DND-41 (cell line): ENCODE measurements at places on chromosomes 2 and 18.

- no peak for DNase-seq
These were observed 121.8 kb downstream of the CDC42EP3 start for GRCh38 chr2:37549598-37549997.

DNA sequence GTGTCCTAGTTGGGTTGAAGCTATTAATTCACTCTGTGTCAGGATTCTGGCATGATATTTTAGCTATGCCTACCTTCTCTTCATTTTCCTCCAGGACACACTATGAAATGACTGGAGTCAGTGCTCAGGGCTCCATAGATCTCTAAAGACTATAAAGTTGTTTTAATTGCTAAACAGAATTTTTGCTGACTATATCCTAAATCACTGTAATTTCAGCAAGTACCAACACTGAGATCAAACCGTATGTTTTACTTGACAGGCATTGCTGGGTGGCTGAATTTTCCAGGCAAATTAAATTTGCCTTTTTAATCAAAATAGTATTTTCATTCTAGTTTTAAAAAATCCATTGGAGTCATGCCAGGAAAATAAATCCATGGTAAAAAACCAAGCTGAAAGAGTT is 138.1 kb downstream of the LRP1B start:
- DNase-seq: no peak

GRCh38 chr2:196370381-196370780 is 199.0 kb upstream of the STK17B start:
- peak; percentile 19 for DNase-seq

GRCh38 chr2:55363636-55364035 is 56.0 kb downstream of the CCDC88A start:
- DNase-seq: no peak

DNA sequence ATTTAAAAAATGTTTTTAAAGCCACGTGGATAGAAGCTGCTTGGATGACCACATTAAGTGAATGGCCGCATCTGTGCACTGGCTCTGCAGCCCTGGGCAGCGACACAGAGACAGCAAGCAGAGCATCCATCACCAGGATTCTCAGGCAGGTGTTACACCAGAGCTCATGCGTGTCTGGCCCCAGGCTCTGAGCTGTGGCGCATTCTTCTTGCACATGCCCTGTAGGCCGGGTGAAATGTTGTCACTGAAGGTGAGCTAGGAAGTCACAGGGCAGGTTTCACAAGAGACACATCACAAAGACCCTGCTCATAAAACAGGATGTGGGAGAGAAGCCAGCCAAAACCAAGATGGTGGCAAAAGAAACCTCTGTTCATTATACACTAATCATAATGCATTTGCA is 8.4 kb upstream of the PXDN start:
- DNase-seq: no peak

- no peak for DNase-seq
These were observed 32.2 kb downstream of the RTP5 start for GRCh38 chr2:241901500-241902351.

- no peak for DNase-seq
These were observed 35.1 kb upstream of the CYRIA start for GRCh38 chr2:16700551-16701259.

DNA sequence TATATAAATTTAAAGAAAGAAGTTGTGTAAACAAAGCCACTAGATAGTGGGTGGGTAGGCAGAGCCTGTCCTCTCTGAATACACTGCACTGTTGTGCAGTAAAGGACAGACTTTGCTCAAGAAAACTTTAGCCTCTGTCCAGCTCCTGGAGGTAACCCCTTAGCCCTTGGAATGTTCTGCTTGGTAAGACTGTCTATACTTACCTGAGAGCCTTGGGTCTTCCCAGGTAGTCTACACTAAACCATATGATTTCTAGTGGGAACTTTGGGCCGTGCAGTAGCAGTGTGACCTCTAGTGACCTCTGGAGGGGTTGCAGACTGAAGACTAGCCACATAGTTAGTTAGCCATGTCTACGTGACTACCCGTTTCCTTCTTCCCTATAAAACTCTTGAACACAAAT is 678.3 kb upstream of the NRXN1 start:
- DNase-seq: no peak

- no peak for DNase-seq
These were observed 51.3 kb downstream of the ZNF516 start for GRCh38 chr18:76443519-76444445.

GRCh38 chr2:136359121-136359965 is 241.4 kb upstream of the CXCR4 start:
- no peak for DNase-seq

DNA sequence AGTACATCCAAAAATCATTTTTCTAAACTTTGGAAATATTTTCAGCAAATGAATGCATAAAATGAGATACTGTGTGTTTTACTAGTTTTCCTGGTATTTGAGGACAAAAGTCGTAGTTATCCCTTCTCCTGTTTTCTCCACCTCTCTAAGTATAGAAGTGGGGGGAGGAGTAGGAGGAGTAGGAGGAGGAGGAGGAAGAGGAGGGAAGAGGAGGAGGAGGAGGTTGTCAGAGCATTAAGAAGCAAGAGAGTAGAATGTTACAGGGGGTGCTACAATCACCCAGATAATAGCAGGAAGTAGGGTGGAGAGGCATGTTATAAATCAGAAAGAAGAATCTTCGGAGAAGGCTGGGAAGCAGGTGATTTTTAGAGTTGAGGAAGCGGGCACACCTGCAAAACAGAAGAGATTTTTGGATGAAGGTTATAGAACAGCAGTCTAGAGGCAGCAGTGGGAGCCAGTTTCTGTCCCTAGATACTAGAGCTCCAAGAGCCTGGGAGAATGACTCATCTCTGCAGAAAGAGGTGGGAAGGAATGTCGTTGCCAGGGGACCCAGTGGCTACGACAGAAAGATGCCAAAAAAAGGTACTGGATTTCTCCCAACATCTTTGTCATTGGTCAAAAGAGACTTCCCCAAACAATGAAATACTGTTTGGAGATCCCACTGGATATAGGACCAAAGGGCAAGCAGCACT is 44.2 kb upstream of the AQP4 start:
- DNase-seq: no peak

DNA sequence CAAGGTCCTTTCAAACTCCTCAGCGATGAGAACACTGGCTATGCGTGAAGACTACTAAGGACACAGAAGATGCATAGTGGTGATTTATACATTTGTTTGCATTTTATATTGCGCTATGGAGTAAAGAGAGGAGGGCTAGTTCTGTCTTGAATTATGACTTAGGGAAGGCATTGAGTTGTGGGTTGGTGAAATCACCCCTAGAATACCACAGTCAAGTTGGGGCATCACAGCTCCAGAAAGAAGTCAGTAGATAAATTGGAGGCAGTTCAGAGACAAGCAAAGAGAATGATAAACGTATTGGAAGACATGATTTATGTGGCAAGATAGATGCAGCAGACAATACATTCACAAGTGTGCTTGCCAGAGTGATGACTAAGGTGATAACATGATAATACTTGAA is 460.4 kb downstream of the EPHA4 start:
- DNase-seq: no peak

- DNase-seq: no peak
These were observed 192.5 kb downstream of the ATAD2B start for GRCh38 chr2:23734416-23734815.

GRCh38 chr18:23673725-23674124 is 11.0 kb upstream of the ANKRD29 start:
- DNase-seq: no peak

DNA sequence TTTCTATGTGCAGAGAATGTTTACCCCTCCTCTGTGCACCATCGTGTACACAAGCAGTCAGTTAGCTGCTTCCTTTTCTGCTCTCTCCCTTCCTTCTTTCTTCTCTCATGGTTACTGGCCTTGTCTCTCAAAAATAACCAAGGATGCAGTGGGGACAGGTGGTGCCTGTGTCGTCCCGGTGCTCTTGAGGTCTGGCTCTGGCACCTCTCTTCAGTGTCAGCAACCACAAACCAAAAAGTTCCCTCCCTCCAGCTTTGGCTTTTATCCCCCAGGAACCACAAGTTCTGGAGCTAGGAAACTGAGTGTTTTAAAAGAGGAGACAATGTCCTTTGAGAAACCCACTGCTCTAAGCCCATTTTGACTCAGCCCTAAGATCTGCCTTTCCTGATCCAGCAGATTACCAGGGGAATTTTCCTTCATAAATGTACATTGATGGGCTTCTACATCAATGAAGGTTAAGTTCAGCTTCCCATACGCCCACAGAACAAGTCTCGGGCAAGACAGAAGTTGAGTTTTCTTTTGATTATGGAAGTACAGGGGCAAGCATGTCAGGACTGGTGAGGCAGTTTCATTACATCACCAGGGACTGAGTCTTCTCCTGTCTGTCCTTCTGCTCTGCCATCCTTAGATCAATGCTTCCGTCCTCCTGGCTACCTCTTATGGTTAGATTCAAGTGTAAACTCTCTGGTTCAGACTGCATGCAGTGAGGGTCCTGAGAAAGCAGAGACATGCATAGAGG is 232.2 kb downstream of the SETBP1 start:
- DNase-seq: peak; percentile 24

DNA sequence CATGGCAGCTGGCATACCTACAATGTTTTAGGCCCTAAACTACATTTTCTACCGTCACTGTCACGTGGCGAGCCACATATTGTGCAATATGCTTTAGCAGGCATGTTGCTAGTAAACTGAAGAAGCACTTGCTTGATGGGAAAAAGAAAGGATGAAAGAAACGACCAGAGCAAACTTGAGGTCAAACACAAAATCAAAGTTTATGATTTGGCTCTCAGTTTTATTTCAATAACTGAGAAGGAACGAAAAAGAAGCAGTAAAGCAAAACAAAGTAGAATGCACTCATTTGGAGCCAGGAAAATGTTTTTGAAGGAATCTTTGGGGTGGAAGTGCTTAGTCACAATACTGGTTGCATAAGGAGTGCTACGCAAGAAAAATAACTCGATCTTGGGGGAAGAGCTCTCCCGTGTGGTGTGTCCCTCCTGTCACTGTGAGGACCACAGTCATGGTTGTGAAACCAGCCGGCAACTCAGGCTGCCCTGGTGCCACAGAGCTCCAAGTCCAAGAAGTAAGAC is 349.8 kb downstream of the RBM43 start:
- no peak for DNase-seq

DNA sequence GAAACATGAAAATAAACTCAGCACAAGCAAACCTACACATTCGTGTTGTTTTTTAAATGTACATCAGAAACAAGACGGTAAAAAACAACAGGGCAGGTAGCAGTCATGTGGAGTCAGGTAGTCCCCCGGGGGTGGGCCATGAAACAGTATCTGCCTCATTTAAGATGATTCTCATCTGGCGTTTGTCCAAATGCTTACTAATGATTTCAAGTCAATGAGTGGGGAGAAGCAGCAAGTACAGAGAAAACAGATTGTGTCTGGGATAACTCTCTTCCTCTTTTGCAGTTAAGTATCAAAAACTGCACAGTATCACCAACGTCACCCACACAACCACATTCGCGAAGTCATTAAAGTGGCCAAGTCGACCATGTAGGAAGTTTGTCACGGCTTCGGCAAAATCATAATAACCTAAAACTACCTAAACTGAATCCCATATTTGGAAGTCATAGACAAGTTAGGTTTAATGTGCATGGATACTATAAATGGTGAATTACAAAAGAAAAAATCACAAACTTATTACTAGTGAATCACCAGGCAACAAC is 1.3 kb downstream of the LAPTM4A start:
- peak; percentile 8 for DNase-seq

- DNase-seq: no peak
These were observed 5.9 kb downstream of the NEU4 start for GRCh38 chr2:241814643-241815476.

DNA sequence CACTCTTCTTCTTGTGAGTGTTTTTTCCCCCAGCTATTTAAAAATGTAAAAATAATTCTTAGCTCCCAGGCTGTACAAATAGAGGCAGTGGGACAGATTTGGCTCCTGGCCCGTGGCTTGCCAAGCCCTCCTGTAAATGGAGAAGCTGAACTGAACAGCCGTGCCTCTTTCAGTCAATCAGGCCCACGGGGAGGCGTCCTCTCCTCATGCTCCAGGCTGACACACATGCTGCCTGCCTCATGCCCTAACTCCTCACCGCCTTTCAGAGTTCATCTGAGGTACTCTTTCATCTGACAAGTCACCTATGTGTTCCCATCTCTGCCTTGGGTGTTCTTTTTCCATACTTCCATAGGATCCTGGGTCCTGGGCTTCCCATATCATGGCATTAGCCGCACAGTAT is 58.9 kb downstream of the BMP10 start:
- DNase-seq: no peak

- DNase-seq: no peak
These were observed 1.4 kb downstream of the DNAJC10 start for GRCh38 chr2:182717416-182717815.

GRCh38 chr2:155308367-155309009 is 610.0 kb downstream of the KCNJ3 start:
- no peak for DNase-seq

DNA sequence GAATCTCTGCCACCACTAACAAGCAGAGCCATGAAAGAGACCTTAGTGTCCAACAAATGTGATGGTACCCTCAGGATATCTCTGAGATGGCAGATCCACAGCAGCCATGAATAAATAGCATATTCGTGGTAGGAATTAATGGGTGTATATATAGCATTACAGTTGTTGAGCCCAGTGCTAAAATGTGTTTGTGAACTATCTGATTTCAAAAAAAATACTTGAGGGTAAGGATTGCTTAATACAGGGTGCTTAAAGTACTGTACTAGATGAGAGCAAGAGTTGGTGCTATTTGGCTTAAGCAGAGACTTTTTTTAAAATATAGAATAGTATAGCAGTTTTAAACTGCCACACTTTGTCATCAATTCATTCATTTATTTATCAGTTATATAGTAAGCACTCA is 101.5 kb upstream of the GALNT5 start:
- DNase-seq: no peak

- no peak for DNase-seq
These were observed 533 bp downstream of the DHX57 start for GRCh38 chr2:38875227-38875575.

- no peak for DNase-seq
These were observed 7.8 kb downstream of the ITGA4 start for GRCh38 chr2:181464966-181465365.

DNA sequence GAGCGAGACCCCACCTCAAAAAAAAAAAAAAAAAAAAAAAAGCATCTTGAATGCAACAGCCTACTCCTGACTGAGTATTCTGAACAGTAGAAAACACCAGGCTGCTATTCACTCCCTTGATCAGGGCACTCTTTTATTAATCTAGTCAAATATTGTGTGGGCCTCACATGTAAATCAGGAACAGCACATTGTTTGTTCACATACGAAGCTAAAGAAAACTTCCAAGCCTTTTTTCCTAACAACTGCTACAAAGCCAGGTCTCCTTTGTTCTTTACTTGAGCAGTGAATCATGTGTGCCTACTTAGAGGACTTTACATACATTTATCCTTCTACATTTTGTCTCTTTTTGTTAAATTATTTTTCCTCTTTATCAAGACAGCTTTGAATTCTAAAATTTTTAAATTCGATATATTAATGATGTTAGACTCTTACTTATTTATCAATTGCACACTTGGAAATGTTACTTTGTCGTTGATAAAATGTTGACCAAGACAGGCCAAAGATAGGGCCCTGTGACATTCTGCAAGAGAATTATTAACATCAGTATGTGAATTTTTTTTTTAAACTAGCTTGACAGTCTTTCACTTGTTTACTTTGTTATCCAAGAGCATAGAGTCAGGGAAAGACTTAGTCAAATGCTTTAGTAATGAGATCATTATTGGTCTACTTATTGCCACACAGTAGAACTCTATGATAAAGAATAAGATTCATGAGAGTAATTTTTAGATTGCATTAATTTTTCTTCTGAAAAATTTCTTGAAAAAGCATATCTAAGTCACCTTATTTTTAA is 13.2 kb downstream of the SPATS2L start:
- DNase-seq: no peak

- no peak for DNase-seq
These were observed 180.1 kb upstream of the SPOPL start for GRCh38 chr2:138321458-138321857.
